Gastroesophageal sphincter (tissue), 4 donors: ENCODE measurements at places on chromosomes 7 and 10. TPM values are rescaled to one million over a fixed set of nuclear protein-coding genes. Genes with fewer than 3 reads are reported as not detected.

Gene ZNF239
- total RNA-seq = 6.8 TPM

Gene OPN1SW
- total RNA-seq = not detected

Gene SYT15
- 11.2 TPM for total RNA-seq

Gene GPC2
- total RNA-seq = 3.0 TPM

Gene SFTPA1
- not detected for total RNA-seq

Gene PHKG1
- total RNA-seq = not detected

Gene RELN
- total RNA-seq = 3.3 TPM

Gene ZNF853
- 32.3 TPM for total RNA-seq

Gene CRHR2
- 0.47 TPM for total RNA-seq

Gene MYH16
- not detected for total RNA-seq

Gene SPDYE16
- total RNA-seq = 0.94 TPM

Gene C10orf71
- total RNA-seq = not detected

Gene ADCY1
- 0.49 TPM for total RNA-seq

Gene ZNF503
- 53.5 TPM for total RNA-seq

Gene ZMYND11
- 171 TPM for total RNA-seq

Gene LLCFC1
- not detected for total RNA-seq

Gene GPR26
- total RNA-seq = not detected

Gene OPN4
- total RNA-seq = not detected
